Kidney epithelial cell (primary cell): ENCODE measurements at places on chromosomes 3 and 15.

DNA sequence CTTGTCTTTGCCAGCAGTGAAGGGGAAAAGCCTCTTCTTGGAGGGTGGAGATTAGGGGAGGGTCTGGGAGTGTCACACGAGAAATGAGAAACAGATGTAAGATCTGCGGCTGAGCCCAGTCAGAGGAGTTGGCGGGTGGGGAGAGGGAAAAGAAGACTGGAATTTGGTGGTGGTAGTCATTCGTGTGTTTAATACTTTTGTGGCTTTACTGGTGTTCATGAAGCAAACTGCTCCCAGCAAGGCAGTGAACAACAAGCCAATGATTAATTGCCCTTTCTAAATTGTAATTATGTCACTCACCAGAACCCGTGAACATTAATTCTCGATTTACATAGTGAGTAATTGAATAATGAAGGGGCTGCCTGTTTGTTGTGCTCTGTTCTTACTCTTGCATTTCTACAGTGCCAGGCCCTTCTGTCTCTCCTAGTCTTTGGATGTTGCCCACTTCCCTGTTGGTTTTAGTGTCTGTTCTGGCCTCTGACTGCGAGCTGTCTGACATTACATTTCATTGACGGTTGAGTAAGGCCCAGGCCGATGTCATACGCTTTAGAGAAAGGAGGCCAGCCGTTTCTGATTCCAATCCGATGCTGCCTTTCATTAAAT, 78.0 kb downstream of the CHCHD6 start:
- DNase-seq = peak; percentile 49

- DNase-seq = no peak
Measured at GRCh38 chr3:36380221-36381031, at the start of gene STAC. Gene STAC, plus strand, starts transcription at chr3:36380504. Its CDS starts 140 bp downstream, at chr3:36380644.

DNA sequence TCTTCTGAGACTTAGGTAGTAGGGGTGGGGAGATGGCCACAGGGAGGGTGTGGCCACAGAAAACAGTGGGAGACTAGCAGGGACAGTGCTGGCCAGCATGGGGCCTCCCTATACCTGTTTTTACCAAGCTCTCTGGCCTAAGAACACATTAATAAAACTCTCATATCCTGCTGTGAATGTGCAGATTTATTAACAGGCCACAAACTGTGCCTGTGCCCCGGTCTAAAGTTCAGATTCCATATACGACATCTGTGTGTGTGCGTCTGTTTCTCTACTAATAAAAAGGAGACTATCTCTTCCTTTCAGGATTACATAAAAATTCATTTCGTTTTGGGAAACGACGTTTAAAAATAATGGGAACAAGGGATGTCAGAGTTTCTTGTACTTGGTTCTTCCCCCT, 92.8 kb upstream of the ADAMTS17 start:
- no peak for DNase-seq

GRCh38 chr15:70867911-70868467, 14.0 kb upstream of the LARP6 start:
- no peak for DNase-seq

- no peak for DNase-seq
Measured at GRCh38 chr3:193946945-193947344, 189.0 kb upstream of the HES1 start.

DNA sequence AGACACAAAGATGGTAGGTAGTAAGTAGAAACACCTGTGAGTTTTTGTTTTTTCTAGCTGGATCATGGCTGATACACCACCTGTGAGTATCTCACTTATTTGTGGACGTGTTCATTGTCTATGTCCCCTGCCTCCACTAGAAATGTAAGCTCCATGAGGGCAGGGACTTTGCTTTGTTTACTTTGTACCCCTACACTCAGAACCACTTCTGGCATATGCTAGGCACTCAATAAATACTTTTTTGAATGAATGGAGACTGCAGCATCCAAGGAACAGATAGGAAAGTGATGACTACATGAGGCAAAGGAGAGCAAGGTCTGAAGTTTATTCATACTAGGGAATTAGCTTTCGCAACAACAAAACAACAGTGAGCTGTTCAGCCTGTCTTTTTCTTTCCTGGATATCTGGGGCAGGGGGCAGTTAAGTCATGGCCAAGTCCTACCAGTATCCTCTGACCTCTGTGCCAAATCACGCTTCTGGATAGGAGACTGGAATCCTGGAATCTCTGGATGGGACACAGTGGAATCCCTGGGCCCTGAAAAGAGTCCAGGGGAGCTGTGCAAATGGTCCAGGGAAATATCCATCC, 11.6 kb upstream of the EPB42 start:
- DNase-seq = no peak

DNA sequence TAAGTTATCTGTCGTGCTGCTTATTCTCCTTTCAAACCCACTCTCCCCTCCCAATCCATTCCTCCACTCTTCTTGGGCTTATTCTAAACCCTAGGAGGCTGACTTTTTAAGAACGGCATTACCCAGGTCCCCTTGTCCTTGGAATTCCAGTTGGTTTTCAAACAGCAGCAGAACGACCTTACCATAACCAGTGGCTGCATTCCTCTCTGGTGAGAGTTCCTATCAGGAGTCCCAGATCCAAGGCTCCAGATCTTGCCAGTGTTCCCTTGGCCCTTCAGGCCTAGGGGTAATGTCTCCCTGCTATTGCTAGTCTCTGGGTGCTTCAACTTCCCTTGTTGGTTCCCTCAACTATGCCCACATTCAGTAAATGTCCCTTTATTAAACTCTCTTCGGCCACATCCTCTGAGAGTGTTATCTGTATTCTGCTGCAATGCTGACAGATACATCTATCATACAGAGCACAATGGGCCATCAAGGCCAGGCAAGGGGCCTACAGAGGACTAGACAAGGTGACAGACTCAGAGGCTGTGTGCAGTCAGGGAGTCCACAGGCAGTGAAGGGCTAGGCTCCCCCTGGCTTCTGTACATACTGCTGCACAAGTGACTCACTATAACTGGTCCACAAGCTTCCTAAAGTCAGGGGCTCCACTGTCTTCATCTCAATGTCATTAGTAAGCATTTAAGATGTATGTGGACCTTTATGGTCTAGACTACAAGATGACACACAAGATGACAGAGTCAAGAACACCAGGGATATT, 10.1 kb downstream of the LYSMD2 start:
- no peak for DNase-seq

DNA sequence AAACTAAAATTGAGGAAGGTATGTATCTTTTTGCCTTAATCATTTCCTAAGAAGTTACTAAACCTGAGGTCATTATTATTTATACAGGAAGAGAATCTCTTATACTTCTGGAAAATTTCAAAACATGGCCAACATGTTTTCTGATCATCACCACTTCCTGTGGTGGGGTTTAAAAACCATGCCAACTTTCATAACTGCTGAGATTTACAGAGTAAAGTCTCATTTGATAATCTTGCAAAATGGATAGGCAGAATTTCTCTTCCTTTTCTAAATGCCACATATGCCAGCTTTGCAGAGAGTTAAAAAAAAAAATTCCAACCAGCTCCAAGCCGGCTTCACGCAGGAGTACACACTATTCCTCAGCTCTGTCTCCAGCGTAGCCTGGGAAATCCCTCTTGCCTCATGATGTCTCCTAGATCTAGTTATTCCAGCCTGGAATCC, 124.3 kb upstream of the SPRED1 start:
- no peak for DNase-seq

DNA sequence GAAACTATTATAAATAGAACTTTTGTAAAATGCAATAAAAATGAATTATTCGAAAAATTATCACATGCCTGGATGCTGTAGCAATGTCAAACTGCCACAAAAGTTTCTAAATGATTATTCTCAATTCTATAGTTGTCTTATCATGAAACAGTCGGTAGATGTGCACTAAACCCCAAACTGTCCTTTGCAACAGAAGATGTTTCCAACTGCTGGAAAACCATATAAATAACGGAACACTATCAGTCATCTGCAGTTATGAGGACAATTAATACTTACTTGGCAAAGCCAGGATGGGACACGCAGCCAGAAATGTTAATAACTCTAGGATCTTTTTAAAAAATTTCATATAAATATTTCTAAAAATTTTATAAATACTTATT, 17.5 kb downstream of the EMC4 start:
- no peak for DNase-seq

DNA sequence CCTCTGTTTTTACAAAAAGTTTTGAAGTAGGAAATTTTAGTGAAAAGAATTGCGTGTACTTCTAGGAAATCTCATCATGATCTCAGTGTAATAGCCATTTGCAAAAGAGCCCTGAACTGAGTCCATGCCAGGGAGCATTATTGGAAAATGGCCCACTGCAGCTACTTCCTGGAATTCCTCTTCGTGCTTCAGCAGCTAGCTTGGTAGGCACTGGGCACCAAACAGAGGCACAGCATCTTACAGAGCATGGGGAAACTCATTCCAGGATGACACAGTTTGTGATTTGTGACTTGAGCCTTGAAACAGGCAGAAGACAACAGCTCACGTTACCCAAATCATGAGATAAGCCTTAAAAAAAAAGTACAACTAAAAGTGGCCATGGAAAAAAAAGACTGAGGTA, 179.1 kb downstream of the WDR72 start:
- peak; percentile 7 for DNase-seq

DNA sequence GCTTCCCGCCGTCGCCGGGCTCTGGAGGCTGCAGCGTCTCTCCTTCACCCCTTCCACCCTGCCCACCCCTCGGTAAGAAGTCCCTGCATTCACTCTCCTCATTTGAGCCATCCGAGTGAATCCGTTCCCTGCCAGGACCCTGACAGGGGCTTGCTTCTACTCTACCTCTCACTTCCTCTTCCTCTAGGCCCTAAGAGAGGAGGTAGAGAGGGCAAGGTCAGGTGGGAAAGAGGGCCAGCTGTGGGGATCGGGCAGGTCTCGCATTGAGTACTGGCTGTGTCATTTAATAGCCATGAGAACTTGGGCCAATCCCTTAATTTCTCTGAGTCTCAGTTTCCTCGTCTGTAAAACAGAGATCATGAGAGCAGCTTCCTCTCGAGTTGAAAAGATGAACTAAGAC, 283.6 kb downstream of the UACA start:
- no peak for DNase-seq

- peak; percentile 68 for DNase-seq
Measured at GRCh38 chr3:29057326-29057725, 223.5 kb upstream of the RBMS3 start.

GRCh38 chr15:63089260-63090043, 32.2 kb upstream of the LACTB start:
- no peak for DNase-seq

DNA sequence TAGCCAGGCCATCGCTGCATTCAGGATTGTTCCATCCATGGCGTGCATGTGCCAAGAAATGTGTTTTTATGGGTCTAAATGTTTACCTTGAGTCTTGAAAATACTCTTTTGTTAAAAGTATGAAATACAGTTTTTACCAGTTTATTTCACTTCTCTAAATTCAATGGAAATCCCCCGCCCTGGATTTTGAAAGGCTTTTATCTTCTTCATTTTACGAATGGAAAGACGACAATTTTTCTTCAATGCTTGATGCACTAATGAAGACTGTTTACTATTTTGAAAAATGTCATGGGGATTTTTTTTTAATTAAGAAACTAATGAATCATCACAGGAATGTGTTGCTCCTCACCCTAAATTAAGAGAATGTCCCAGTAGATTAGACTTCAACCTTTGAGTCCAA, 83.5 kb downstream of the FAM81A start:
- no peak for DNase-seq

DNA sequence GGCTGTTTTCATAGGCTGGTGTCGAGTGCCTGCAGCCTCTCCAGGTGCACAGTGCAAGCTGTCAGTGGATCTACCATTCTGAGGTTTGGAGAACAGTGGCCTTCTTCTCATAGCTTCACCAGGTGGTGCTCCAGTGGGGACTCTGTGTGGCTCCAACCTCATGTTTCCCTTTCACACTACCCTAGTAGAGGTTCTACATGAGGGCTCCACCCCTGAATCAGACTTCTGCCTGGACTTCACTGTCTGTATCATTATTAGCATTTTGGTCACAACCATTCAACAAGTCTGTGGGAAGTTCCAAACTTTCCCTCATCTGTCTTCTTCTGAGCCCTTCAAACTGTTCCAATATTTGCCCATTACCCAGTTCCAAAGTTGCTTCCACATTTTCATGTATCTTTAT, 1003.7 kb downstream of the MCTP2 start:
- no peak for DNase-seq

DNA sequence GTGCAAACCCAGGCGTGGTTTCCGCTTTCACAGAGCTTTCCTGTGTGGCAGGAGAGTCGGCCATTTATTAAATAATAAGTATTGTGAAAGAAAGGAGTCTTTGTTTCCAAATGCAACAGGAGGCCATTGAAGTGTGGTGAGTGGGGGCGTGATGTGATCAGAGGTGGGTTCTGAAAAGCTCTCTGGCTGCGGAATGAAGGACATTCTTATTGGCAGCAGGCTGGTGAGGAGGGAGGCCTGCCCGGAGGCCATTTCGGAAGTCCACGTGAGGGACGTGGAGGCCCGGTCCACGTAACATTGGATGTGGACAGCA, 11.1 kb downstream of the ARNT2 start:
- no peak for DNase-seq

- DNase-seq = no peak
Measured at GRCh38 chr15:83889995-83890394, 236.1 kb downstream of the ADAMTSL3 start.

DNA sequence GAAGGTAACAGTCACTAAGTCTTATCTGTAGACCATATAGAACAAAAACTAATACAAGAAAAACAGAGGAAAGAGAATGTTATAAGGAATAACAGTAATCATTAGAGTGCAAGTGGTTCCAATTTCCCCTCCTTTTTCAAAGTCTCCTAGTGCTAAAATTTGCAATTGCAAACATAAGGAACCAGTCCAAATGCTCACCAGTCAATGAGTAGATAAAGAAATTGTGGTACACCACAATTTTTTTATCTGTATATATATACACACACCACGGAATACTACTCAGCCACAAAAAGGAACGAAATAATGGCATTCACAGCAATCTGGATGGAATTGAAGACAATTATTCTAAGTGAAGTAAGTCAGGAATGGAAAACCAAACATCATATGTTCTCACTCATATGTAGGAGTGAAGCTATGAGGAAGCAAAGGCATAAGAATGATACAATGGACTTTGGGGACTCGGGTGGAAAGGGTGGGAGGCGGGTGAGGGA, 38.9 kb upstream of the RSL24D1 start:
- DNase-seq = no peak

GRCh38 chr3:133944641-133945380, 49.1 kb upstream of the RAB6B start:
- peak; percentile 42 for DNase-seq

- no peak for DNase-seq
Measured at GRCh38 chr3:138850151-138850550, 15.4 kb upstream of the PIK3CB start.
